Muscle of arm (tissue), 14 donors: ENCODE measurements at places on chromosomes 3 and 15.

- no peak for DNase-seq
Observed at GRCh38 chr15:41804916-41805666, 22.8 kb upstream of the JMJD7 start.

DNA sequence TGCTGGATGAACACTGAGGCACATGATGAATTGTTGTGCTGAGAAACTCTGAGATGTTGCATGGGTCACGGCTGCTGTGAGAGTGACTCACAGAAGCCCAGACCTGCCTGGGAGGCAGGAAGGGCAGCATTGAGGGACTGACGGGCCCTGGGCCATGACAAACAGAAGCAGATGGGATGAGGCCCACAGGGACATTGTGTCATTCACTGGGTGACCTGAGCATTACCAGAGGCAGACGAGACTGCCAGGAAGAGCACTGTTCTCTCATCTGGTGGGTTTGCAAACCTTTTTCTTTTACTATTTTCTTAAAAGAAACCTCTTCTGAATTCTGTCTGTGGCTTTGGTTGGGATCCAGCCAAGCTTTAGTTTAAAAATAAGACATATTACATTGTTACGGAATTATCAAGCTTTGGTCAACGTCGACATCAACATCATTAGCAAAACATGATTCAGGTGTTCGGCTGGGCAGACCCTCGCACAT is 67.8 kb downstream of the BDH1 start:
- no peak for DNase-seq

- no peak for DNase-seq
Observed at GRCh38 chr3:134035836-134036235, 6.1 kb upstream of the SLCO2A1 start.

DNA sequence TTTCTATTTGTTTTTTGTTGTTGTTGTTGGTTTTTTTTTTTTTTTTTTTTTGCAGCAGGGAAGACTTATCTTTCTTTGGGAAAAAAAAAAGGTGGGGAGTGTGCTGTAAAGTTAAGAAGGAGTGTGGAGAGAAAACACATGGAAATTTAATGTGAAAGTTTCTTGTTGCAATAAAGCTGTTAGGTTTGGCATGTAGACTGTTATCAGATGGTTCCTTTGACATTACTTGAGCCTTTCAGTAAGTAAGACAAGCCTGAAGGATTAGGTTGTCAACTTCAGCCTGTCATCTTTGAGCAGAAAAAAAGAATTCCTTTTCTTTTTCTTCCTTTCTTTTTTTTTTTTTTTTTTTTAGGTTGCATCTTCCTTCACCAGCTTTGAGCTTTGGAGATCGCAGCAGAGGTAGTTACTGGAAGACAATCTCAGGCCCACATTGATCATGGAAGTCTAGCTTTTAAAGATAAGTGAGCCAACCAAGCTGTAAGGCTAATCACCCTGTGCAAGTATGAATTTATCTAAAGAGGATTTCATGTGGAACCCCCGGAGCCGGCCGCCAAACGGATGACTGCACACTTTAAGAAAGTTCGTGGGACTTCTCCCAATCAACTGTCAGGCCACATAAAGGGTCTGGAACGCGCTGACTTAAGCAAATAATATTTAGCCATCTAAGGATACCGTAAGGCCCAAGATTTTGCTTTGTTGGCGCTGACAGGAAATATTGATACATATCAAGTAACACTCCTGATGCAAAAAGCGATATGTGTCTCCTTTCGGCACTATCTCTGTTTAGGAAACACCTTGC is 1040.1 kb upstream of the NR2F2 start:
- DNase-seq: no peak

- DNase-seq: peak; percentile 84
Observed at GRCh38 chr3:52068055-52068571, 11.7 kb upstream of the DUSP7 start.
